ENCODE measurements at places on chromosomes 7 and 10.

DNA sequence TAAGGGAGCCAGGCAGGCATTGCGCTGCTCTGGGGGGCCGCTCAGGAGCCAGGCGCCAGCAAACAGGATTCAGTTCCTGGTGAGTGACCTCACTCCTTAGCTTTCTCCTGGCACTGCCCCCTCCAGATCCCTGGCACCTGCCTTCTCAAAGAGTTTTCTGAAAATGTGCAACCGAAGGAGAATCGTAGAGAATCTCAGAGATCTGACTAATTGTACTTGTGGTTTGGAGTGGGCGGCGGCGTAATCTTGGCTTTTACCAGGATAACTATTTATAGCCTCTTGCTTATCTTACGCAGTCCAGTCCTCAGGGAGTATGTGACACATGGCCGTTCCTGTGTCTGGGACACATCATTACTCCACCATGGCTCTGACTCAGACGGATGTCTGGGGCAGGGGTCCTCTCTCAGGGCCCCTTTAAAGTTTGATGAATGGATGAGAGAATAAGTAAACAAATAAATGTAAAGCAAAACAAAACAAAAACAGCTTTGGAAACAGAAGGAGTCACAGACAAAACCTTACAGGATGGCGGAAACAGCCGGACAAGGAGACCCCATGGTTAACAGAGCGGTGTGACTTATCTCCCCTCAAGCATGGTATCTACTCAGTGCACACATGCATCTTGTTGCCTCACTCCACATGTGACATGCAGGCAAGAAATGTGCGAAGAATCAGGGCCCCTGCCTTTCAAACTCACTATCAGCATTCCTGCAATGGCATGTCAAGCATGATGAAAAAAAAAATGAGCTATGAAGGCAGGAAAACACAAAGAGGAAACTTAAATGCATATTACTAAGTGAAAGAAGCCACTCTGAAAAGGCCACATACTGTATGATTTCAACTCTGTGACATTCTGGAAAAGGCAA, 99.7 kb downstream of the TNS3 start:
- no peak for DNase-seq

DNA sequence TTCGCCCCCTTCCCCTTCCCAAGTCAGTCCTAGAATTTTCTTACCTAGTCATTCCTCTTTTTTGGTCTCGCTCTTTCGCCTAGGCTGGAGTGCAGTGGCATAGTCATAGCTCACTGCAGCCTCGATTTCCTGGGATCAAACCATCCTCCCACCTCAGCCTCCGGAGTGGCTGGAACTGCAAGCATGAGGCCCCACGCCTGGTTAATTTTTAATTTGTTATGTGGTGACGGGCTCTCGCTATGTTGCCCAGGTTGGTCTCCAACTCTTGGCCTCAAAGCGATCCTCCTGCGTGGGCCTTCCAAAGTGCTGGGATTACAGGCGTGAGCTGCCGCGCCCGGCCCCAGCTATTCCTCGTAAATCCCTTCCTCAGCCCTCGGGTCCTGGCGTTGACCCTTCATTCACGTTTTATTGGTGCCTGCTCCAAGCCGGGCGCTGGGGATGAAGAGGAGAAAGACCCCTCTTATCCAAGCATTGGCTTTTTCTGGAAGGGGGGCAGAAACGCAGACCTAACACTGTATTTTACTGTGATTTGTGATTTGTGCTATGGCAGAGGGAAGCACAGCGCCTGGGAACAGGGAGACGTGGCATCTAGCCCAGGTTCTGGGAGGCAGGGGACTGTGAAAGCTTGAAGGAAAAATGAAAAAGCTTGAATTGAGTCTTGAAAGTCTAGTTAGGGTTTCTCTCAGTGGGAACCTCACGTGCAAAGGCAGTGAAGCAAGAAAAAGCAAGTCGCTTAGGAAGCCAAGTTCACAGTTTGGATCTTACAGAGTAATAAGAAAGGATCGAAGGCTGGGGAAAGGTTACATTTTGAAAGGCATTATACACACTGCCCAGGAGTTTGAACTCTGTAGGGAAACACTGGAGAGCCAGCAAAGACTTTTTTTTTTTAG, 516 bp downstream of the ZNHIT1 start:
- DNase-seq, result no peak

DNA sequence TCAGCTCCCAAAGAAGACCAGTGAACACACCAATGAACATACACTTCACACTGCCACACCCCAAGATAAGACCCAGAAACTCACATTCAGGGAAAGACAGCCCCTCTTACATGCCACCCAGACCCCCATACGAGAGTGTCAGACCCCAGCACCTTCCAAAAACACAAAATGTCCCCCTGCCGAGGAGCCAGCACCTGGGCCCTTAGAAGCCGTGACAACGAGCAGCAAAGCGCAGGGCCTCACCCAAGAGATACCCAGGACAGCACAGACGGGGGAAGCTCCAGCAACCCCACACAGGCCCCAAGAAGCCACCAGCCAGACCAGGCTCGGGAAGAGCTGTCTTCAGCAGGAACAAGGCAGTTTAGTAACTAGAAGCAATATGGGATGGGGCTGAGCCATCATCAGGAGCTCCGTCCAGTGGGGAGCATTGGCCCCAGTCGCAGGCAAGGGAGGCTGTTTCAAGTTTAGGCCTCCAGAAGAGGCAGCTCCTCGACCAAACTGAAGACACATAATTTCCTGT, 243.6 kb downstream of the PTPRN2 start:
- no peak for DNase-seq

- no peak for DNase-seq
Measured at GRCh38 chr7:69860941-69861622, 262.8 kb downstream of the AUTS2 start.

GRCh38 chr10:121448766-121449421, 149.3 kb downstream of the FGFR2 start:
- no peak for DNase-seq

DNA sequence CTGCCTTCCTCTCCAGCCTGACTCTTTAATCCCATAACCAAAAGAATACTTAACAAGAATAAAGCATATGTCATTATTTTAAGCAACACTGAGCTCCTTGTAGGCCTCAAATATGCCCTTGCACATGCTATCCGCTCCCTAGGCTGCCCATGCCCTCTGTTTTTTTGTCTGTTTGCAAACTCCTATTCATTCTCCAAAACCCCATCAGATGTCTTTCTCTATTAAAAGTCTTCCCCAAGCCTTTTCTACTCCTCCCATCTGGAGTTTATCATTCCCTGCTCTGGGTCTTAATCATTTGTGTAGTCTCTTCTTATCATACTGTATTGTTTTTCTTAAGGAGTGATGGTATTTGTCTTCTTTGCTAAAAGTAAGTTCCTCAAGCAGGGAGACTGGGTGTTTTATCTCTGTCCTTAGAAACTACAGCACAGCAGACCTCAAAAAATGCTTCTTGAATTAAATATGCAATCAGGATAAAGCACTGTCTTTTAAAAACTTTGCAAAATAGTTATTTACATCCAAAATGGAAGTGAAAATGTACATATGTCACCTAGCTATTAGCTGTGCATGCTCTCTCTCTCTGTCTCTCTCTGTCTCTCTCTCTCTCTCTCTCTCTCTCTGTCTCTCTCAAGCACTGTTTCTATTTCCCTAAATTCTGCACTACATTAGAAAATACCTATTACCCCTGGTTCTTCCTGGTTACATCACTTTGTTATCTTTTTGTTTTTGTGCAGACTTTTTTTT, 56.5 kb upstream of the OPALIN start:
- DNase-seq, result no peak

DNA sequence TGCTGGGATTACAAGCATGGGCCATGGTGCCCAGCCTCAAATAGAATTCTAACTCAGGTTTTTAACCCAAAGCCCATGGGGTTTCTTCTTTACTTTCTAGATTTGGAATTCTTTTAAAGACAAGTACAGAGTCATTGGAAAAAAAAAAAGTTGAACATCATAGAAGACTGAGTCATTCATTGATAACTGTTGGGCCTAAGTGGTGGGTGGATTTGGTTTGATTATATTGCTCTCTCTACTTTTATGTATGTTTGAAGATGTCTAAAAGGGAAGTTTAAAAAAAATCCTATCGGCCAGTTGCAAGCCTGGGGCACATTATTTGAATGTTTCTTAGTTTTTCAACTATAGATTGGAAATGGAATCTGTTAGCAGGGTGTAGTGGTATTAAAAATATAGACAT, 49.7 kb downstream of the INPP5F start:
- DNase-seq, result no peak

GRCh38 chr10:63446716-63447440, 18.9 kb downstream of the JMJD1C start:
- no peak for DNase-seq

GRCh38 chr10:43043342-43043772, 33.5 kb upstream of the RET start:
- DNase-seq, result no peak

DNA sequence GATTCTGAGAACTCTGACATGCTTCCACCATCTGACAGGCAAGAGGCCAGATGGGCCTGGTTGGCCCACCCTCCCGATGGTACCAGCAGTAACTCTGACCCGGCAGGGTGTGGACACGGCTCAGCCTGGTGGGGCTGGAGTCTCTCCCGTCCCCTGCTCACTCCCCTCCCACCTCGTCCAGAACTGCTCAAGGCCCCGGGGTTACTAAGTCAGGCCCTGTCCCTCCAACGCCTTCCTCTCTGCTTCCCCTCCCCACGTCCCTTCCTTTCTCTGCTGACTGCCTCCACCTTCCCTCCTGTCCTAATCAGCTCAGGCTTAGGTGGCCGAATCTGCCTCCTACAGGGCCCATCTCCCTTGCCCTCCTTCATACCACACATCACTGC, 12.5 kb downstream of the CALML5 start:
- DNase-seq, result no peak

- no peak for DNase-seq
Measured at GRCh38 chr10:51203359-51203758, 129.1 kb downstream of the PRKG1 start.

Data from Panc1 (cell line).